Activated T-helper 9 cell treated with anti-CD3 and anti-CD28 coated beads, Interleukin-2, amount 50 U/mL, for 16 hours (primary cell): ENCODE measurements at places on chromosomes 13 and 19.

- DNase-seq, result no peak
Observed at GRCh38 chr19:33275933-33276619, 26.3 kb downstream of the CEBPA start.

GRCh38 chr19:13398780-13399726 is 107.2 kb downstream of the CACNA1A start:
- no peak for DNase-seq

DNA sequence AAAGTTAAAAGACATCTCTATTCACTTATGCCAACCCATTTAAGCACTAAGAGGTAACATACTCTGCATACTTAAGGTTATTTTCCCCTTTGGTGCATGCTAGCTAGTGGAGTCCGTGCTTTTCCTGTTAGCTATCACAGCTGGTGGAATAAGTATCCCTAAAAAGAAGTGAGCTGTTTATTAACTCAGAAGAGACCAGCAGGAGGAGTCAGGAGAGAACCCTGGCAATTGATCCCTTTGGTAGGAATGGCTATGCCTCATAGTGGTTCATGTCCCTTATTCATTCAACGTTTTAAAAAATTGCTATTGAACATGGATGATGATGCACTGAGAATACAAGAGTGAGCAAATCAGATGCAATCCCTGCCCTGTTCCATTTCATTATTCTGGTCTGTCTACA is 12.4 kb upstream of the NEK5 start:
- no peak for DNase-seq

GRCh38 chr13:53159431-53159830 is 130.8 kb downstream of the OLFM4 start:
- DNase-seq, result no peak

GRCh38 chr19:35044317-35045117 is 3.0 kb downstream of the HPN start:
- DNase-seq, result peak; percentile 57

DNA sequence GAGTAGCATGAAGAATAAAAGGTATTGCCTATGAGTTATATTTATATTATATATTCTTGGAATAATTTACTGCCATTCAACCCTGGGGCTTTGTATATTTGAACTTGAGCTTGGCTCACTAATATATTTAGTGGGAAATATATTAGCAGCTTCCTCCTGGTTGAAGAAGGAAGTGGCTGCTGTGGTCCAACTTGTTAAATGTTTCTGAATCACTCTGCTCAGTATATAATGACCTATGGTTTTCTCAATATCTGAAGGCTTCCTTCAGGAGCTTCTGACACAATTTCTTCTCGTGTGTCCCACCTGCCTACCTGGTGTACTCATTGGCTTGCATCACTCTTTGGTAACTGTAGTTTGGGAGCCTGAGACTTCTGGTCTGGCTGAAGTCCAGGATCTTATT is 646.4 kb downstream of the TBC1D4 start:
- no peak for DNase-seq

DNA sequence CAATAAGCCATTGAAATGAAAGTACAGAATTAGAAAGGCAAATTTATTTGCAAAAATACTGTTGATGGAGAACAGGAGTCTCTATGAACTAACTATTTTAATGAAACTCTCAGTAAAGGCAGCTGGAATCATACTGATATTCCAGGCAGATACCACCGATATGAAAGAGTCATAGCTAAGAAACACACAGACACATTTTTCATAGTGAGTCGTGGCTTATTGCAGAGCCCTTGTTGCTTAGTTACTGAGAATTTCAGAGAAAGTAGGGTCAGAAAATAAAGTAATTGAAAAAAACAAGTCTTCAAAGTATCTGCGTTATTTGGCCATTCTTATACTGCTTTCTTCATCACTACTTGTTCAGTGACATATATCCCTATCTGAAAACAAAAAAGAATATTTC is 1890.9 kb downstream of the PCDH9 start:
- DNase-seq, result no peak

- peak; percentile 43 for DNase-seq
Observed at GRCh38 chr19:1862424-1863327, 703 bp downstream of the KLF16 start.

GRCh38 chr19:10812902-10813404 is 23.1 kb downstream of the TMED1 start:
- no peak for DNase-seq

GRCh38 chr13:112345826-112346172 is 30.4 kb upstream of the SPACA7 start:
- DNase-seq, result no peak

GRCh38 chr19:45870798-45871197 is 6.7 kb downstream of the FOXA3 start:
- DNase-seq, result no peak

DNA sequence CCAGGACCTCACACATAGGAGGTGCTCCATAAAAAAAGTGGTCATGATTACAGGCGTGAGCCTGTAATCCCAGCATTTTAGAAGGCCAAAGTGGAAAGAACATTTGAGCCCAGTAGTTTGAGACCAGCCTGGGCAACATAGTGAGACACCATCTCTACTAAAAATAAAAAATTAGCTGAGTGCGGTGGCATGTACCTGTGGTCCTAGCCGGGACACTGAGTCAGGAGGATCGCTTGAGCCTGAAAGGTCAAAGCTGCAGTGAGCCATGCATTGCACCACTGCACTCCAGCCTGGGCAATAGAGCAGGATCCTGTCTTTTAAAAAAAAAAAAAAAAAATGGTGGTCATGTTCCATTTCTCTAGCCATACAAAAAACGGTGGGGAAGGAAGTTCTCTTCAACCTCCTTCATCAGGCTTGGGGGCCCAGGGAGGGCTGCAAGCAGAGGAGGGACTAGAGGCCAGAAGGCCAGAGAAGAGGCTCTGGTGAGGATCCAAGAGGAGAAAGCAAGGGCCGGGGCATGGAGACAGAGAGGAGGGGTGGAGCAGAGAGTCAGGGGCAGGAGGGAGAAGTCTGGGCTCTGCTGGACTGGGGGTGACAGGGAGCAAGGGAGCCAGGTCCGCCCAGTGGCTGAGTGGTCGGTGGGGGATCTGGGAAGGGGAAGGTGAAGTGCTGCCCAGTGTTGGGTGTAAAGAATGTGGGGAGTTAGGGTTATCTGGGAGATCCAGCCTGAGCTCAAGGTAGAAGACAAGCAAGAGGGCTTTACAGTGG is 8.9 kb downstream of the KASH5 start:
- DNase-seq, result no peak

DNA sequence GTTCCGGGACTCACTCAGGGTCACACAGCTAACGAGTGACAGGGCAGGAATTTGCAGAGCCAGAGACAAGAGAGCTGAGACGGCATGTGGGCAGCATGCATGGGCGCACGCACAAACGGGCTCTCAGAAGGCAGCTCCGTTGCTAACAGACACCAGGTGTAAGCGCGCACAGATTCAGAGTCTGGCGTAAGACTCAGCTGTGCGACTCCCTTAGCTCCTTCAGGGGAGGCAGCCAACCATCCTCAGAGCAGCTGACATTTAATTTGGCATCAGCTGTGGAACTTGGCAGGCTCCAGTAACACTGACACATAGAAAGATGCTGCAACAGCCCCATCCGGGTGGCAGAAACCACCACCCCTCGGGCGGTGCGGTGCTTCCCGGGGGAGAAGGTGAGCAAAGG is 7.5 kb upstream of the TM6SF2 start:
- DNase-seq, result no peak

- DNase-seq, result no peak
Observed at GRCh38 chr13:26646603-26647002, 89.1 kb downstream of the WASF3 start.

GRCh38 chr13:51303063-51303552 is 36.4 kb upstream of the SERPINE3 start:
- DNase-seq, result no peak

- DNase-seq, result no peak
Observed at GRCh38 chr19:35828692-35829301, 16.2 kb upstream of the PRODH2 start.

- no peak for DNase-seq
Observed at GRCh38 chr13:81597101-81597500, 1256.2 kb upstream of the SPRY2 start.

DNA sequence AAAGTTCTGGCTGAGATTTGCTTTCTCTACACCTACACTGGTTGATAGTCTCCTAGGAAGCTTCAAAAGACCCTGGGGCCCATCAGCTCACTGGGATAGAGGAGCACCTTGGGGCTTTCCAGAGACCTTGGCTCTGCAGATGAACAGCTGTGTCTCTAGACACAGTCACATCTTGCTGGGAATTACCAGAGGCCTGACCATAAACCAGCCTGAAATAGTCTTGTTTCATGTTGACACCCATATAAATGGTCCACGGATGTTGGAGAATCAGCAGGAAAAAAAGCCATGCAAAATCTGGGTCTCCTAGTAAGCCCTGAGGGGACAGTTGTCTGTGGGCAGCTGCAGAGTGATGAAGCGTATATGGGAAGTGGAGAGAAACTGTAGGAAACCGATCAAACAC is 207.6 kb downstream of the DNAJC15 start:
- DNase-seq, result no peak

GRCh38 chr13:77274126-77274525 is 52.8 kb downstream of the MYCBP2 start:
- DNase-seq, result no peak

GRCh38 chr13:35552172-35552844 is 75.8 kb upstream of the MAB21L1 start:
- DNase-seq, result no peak

GRCh38 chr19:31525610-31526147 is 176.4 kb upstream of the TSHZ3 start:
- no peak for DNase-seq

GRCh38 chr13:110415669-110416068 is 108.6 kb downstream of the COL4A2 start:
- DNase-seq, result no peak

GRCh38 chr19:17121736-17122293 is 46.2 kb downstream of the MYO9B start:
- no peak for DNase-seq

DNA sequence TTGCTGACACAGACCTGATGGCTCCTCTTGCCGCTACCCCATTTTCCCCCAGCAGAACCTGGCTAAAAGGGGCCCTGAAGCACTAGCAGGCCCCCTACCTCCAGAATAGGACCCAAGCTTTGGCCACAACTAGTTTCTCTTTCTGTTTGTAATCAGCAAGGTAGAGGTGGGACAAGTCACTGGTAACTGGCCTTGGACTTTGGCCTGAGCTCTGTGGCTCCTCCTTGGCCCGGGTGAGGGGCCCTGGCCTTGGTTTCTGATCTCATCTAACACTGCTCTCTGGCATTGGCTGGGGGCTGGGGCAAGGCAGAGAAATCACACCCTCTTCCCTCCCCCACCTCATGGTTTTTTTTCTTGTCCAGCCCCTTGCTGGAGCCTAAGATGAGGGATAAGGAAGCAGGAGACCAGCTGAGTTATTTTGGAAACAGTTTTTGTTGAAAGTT is 2.1 kb downstream of the CALM3 start:
- no peak for DNase-seq

DNA sequence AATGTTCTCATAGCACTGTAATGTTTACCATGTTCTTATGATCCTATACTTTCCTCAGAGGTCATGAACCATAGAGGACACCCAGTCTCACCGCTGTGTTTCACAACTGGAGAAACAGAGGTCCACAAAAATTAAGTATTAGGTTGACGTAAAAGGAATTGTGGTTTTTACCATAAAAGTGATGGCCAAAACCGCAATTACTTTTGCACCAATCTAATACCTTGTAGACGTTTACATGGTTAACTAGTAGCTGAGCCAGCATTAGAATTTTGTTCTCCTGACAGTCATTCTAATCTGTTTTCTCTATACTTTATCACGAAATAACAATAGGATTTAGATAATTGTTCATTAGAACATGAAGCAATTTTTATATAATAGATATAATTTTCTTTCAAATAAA is 763.4 kb upstream of the ARGLU1 start:
- DNase-seq, result no peak

GRCh38 chr13:66402066-66402465 is 828.1 kb downstream of the PCDH9 start:
- DNase-seq, result no peak

- no peak for DNase-seq
Observed at GRCh38 chr13:85700906-85701305, 98.3 kb downstream of the SLITRK6 start.

GRCh38 chr19:6540918-6541689 is 10.3 kb downstream of the TNFSF9 start:
- DNase-seq, result no peak

GRCh38 chr19:16125737-16126495 is 14.2 kb downstream of the RAB8A start:
- DNase-seq, result no peak

DNA sequence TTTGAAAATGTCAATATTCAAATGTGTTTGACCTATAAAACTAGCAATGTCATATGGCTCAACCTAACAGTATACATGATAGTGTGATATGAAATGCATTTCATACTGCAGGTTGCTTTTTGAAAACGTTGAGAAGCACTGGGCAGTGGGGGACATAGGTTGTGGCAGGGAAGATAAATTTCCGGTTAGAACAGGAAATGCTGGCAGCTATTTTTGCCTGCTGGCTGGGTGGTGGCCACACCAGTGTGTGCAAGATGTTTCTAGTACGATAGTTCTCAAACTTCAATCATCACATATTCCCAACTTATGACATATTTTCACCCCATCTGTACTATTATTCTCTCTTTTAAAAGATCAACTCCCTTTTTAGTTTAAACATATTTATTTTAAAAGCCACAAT is 17.2 kb downstream of the FXYD5 start:
- DNase-seq, result no peak

DNA sequence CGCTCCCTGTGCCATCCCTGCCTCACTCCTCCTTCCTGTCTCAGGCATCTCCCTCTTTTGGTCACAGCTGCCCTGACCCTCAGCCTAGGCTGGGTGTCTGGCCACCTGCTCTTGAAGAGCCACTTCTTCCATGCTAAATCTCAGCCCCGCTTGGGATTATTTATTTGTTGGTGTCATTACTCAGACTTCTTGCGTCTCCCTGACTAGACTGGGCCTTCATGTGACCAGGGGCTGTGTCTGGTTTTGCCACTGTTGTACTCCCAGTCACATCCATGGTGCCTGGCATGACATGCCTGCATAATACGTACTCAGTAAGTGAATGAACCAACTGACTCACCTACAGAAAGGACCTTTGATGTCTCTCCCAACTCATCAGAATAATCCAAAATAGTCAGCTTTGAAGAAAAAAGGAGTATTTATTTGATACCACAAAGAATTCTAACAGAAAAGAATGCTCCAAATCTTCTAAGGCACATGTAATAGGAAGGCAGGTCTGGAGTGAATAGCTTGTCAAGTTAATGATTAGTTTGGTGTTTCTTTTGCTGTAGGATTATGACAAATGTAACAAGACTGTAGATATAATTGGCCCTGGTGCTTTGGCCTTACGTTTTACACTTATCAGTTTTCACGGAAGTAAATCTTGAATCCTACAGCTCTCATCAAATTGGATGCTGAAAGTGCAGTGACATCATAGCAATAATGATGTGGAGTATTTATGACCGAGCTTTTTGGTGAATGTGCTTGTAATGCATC is 84.0 kb downstream of the ALOX5AP start:
- DNase-seq, result no peak

- no peak for DNase-seq
Observed at GRCh38 chr13:94860981-94861407, 148.6 kb upstream of the SOX21 start.

- DNase-seq, result no peak
Observed at GRCh38 chr19:48624791-48625723, 5.8 kb downstream of the SPHK2 start.
